ENCODE measurements at places on chromosomes 1 and 21.

DNA sequence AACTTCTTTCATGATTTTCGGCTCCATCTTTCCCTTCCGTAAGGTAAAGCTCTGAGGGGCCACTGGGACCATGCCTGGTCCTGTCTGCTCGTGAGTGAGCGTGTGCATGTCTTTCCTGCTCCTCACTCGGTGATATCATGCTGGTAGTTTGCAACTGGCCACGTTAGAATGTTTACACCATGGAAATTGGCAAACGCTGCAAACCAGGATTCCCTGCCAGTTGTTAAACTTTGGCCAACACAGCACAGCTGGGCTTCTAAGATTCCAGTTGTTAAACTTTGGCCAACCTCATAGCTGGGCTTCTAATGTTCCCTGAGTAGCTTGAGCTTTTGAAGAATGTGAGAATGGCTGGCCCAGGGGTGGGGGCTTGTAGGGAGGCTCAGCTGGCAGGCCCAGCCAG, 68.0 kb upstream of the ACTL8 start:
- no peak for DNase-seq

DNA sequence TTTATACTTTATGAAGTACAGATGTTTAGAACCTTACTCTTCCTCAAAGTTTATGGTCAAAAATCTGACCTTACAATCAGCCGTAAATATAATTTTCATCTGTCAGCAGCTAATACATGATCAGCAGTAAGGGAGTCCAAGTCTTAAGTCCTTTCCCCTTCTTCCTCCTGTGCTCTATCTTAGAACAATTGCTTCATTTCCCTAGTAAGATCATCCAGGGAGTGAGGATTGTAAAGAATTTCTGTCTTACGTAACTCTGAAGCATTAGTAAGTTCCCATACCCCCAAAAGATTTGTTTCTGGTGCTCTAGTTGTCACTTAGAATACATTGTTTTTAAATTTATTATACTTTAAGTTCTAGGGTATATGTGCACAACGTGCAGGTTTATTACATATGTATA, 2.1 kb downstream of the SETDB1 start:
- no peak for DNase-seq

GRCh38 chr1:37901191-37901892, 42.0 kb upstream of the MTF1 start:
- no peak for DNase-seq

GRCh38 chr1:172931761-172932160, 119.0 kb downstream of the TNFSF18 start:
- no peak for DNase-seq

DNA sequence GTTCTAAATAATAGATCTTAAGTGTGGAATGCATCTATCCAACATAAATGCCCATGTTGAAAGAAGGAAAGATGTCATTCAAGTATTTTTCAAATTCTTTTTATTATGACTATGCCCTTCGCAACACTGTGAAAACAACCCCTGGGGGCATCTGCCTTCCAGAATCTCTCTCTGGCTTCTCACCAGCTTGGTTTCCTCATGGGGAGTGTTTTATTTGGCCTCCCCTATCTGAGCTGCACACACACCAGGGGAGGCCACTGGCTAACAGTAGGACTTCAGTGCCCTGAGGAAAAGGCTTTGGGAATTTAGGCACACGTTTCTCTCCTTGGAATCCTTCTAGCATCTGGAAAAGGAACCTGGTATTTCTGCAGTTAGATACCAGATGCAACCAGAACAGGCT, 130.6 kb downstream of the EDEM3 start:
- DNase-seq: no peak

DNA sequence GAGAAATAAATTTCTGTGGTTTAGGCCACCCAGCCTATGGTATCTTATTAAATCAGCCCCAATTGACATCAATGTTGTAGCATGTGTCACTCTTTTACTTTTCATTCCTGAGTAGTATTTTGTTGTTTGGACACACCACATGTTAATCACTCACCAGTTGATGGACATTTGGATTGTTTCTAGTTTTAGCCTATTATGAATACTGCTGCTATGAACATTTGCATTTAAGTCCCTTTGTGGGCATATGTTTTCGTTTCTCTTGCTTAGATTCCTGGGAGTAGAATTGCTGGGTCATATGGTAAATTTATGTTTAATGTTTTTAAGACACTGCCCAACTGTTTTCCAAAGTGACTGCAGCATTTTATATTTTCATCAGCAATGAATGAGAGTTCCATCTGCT, 50.2 kb upstream of the NUF2 start:
- no peak for DNase-seq

DNA sequence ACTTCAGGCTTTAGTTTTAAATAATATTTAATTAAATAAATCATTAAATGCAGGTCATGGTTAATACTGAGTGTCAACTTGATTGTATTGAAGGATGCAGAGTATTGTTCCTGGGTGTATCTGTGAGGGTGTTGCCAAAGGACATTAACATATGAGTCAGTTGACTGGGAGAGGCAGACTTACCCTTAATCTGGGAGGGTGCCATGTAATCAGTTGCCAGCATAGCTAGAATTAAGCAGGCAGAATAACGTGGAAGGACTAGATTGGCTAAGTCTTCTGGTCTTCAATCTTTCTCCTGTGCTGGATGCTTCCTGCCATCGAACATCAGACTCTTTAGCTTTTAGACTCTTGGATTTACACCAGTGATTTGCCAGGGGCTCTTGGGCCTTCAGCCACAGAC, 85.3 kb downstream of the MAP3K21 start:
- no peak for DNase-seq

DNA sequence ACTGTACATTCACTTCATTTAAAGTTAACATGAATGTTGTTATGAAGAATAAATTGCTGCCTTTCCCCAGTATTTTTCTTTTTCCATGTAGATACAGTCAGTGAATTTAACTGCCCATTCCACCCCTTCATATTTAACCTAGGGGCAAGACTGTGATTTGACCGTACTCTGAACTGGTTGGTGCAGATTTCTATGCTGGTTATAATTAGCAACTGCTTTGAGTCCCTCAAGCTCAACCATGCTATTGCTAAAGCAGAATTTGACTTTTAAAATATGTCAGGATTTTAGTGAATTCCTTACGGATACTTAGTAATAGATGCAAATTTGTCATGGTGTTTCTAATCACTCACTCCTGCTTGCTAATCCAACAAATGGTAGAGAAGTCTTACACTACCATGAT, 57.2 kb downstream of the IGSF5 start:
- no peak for DNase-seq

DNA sequence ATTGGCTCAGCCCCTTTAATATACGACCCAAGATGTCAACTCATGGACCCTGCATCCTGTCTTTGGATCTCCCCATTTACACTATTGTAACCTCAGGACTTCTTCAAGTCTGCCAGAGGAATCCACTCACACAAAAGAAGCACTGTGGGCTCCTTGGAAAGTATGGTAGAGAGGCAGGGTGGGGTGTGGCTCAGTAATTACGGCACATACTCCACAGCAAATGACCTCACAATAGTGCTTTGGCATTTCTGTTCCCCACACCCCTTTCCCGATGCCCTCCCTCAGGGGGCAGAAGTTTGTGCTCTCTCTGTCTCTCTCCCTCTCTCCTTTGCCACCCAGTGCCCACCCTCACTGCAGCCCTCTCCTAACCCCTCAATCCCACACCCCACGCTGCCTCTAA, 27.8 kb upstream of the IFNAR2 start:
- no peak for DNase-seq

- no peak for DNase-seq
These were observed 144.5 kb downstream of the SEC16B start for GRCh38 chr1:177825276-177825901.

GRCh38 chr1:109148987-109149561, 35.2 kb downstream of the ELAPOR1 start:
- DNase-seq: no peak

- DNase-seq: no peak
These were observed 68.2 kb downstream of the PSMG1 start for GRCh38 chr21:39114871-39115575.

DNA sequence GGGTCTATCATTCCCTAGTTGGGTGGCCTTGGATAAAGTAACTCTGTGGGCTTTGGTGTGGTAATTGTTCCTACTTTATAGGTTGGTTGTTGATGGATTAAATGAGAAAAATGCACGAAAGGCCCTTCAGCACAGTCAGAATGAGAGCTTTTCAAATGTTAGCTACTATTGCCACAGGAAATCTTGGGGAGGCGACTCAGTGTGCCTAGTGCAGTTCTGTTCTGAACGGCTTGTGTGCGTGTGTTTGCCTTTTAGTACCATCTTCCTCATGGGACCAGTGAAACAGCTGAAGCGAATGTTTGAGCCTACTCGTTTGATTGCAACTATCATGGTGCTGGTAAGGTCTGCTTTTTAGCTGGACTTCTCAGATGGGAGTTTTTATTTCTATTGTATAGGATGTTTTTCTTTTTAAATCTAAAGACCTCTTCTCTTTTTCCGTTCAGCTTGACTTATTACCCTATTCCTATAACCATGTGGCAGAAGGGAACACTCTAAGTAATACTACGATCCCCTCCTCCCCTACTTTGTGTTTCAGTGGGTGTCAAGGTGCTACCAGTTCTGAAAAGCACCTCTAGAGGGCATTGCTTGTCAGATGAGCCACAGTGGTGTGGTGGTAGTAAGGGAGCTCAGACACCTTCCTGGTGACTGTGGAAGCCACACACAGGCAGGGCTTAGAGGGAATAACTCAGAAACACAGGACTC, 9.2 kb downstream of the SFT2D2 start:
- no peak for DNase-seq

GRCh38 chr1:173127369-173128307, 76.9 kb upstream of the TNFSF18 start:
- no peak for DNase-seq

- no peak for DNase-seq
These were observed 1.1 kb downstream of the RGS16 start for GRCh38 chr1:182602935-182603645.

DNA sequence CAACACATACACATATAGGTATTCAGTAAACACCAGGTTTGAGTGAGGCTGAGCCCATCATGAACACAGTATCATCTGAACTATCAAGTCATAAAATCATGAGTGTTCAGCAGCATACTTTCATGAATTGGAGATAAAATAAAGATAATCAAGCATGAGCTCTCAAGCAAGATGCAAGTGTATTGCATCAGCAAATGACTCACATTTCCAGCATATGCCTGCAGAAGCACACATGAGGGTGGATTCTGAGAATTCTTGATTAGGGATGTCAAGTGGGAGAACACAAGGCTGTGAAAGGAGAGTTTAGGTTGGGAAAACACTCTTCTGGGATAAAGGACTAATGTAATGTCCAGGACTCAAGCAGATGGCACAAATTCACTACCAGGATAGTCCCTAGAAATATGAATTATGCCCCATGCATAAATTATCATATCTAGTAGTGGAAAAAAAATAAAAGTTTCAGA, 299.2 kb downstream of the SRGAP2C start:
- no peak for DNase-seq

DNA sequence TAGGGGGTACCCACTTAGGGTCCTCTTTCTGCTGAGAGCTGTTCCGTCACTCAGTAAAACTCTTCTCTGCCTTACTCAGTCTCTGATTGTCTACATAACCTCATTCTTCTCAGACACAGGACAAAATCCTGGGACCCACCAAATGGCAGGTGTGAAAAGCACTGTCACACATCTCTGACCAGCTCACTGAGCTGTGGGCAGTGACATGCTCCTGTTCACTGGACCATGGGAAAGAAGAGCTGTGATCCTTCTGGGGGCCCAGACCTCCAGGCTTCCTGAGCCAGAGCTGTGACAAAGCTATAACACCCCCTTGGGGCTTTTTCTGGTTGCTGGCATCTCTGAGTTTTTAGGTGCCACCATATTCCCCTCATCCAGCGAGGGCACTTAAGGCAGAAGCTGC, 115.7 kb downstream of the NTPCR start:
- no peak for DNase-seq

GRCh38 chr1:31828341-31828740, 12.5 kb upstream of the SPOCD1 start:
- no peak for DNase-seq

DNA sequence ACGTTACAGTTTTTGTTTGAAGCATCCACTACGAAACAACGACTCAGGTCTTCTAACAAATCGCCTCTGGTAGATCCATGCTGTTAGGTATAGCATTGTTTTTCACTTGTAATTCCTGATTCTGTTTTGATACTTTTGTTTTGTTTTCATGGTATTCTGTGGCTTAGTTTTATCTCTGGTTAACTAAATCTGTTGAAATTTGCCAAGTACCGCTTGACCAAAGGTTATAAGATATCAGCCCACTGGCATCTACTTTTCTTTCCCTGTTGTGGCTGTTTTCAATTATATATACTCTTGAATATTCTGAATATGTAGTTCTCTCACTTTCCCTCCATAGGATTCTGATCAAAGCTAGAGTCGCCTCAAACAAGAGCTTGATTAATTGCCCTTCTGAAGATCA, 274.8 kb upstream of the C1orf105 start:
- DNase-seq: no peak

GRCh38 chr1:165235777-165236291, 120.7 kb downstream of the LMX1A start:
- no peak for DNase-seq

- no peak for DNase-seq
These were observed 151.9 kb downstream of the MAGI3 start for GRCh38 chr1:113542221-113542701.

- DNase-seq: no peak
These were observed 677 bp downstream of the PRKAA2 start for GRCh38 chr1:56645677-56646305.

GRCh38 chr1:226457307-226457712, 49.4 kb upstream of the PARP1 start:
- DNase-seq: no peak

GRCh38 chr1:37032660-37033354, 1.5 kb downstream of the GRIK3 start:
- no peak for DNase-seq

- DNase-seq: no peak
These were observed 85.0 kb downstream of the ATP1A1 start for GRCh38 chr1:116457946-116458604.

DNA sequence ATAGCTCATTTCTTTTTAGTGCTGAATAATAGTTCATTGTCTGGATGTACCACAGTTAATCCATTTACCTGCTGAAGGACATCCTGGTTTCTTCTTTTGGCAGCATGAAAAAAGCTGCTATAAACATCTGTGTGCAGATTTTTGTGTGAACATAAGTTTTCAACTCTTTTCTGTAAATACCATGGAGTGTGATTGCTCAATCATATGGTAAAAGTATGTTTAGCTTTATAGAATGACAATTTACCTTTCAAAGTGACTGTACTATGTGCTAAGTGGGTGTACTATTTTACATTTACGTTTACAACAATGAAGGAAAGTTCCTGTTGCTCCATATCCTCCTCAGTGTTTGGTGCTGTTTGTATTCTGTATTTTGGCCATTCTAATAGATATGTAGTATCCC, 49.0 kb downstream of the RUNX3 start:
- DNase-seq: no peak

DNA sequence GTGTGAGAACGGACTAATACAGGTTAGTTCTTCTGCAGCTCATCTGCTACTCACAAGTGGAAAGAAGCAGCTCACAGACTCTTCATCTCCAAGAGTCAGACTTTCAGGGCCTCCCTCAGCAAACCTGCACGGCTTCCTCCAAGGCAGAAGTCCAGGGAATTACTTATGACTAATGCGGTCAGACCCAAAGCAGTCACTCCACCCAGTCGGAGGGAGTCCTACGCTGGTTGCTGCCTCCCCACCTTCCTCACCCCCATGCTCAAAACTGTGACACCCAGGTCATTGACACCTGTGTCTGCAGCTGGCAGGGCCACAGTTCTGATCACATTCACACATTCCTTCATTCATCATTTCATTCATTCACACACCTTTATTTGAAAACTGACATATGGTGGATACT, 38.4 kb upstream of the PRDM2 start:
- DNase-seq: no peak

- no peak for DNase-seq
These were observed 84.2 kb upstream of the SLC2A1 start for GRCh38 chr1:43042773-43043457.
